ENCODE measurements at places on chromosomes 3 and 15.
A peak's percentile ranks its signal among the peaks of the same experiment; 100 is the strongest.

GRCh38 chr15:99279827-99280226 is 28.5 kb downstream of the LRRC28 start:
- no peak for DNase-seq

DNA sequence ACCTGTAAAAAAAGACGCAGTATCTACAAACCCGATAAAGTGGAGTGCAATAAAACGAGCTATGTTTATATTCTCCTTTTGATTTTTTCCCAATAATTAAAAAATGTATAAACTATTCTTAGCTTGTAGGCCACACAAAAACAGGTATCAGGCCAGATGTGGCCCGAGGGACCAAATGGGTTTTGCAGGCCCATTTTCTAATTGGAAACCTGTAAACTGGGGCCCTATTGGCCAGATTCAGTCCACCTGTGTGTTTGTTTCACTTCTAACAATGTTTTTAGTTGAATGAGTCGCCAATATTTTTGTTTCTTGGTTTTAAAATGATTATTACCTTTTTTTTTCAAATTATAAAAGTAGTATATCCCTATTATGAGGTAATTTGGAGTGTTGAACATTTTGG is 29.7 kb downstream of the ZBTB38 start:
- no peak for DNase-seq

DNA sequence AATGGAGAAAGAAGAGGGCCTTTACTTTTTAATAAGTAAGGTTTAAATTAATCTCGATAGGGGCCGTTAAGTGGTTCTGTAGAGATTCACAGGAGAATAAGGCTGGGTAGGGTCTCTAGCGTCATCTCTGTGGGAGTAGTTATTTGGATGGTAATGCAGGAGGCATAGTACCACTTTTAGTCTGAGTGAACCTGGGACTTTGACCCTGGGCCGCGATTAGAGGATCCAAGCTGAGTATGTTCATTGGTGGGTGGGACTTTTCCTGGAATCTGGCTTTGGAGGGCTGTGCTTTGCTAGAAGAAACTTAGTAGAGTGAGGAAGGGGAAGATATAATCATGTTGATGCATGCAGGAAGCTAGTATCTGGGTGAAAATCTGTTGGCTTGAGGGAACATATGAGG is 4.0 kb downstream of the LPP start:
- DNase-seq, result no peak

DNA sequence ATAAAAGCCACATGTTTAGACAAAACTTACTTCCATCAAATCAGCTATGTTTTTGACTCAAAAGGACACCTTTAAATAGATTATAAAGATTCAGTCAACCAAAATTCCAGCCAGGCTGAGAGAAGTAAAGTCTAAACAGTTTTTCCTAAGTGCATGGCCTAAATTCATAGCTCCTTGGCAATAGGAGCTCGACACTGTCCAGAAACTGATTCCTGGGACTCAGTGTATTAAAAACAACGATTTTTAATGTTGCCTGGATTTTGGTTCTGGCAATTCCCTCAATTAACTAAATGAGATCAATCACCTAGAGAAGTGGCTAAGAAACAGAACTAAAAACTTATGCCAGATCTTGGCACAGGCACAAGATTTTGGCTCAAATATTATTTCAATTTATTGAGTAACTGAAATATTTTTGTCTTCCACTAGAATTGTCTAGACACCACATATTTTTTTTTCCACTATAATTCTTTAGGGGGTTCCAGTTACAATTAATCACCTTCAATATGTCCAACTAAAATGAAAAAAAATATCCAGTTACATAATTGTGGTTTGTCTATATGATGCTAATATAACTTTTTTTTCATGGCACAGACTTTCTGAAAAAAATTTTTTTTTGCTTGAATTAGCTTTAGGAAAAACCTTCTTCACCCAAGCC is 135.9 kb downstream of the TFDP2 start:
- DNase-seq, result no peak

GRCh38 chr3:187640569-187641059 is 29.6 kb downstream of the SST start:
- DNase-seq, result no peak

DNA sequence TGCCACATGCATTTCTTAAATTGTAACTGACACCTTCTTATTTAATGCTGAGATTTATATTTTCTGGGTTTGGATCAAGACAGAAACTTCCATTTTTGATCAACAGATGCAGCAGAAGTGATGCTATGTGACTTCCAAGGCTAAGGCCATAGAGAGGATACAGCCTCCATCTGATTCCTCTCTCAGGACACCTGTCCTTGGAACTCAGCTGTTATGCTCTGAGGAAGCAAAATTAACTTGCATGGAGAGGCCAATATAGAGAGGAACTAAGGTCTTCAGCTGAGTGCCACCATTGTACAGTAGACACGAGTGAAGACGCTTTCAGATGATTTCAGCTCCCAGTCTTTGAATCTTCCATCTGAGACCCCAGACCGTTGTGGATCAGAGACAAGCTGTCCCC is 296.9 kb upstream of the TBL1XR1 start:
- DNase-seq, result no peak

DNA sequence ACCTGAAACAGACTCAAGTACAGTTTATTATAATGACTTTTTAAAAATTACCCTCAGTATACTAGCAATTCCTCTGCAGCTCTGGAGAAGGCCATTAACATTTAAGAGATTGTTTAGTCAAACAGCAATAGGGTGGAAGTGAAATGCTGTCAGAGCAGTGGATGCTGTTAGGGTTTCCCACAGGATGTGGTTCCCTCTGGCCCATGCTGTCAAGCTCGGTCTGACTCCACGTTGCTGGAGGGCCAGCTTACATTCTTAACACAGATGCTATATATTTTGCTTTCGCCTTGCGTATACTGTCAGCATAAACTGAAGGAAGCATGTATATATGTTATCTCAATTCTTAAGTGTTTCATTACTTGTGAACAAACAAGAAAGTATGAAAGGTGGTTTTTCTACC is 231.1 kb upstream of the COL8A1 start:
- no peak for DNase-seq

DNA sequence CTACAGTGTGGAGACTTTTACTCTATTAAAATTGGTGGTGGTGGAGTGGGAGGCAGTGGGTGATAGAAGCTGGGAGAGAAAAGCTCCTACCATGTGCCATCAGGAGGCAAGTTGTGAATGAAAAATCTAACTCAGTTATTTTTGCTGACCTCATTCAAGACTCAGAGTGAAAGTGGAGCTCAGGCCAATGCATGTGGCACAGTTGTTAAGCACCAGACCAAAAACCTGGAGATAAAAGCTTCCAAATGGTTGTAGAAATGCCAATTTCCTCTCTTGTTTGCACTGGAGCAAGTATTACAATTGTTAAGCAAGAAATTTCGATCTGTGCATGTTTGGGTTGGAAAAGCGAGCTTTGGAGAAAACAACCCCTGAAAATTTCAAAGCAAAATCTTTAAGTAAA is 81.5 kb upstream of the PRICKLE2 start:
- DNase-seq, result no peak

GRCh38 chr15:60945196-60945595 is 283.9 kb downstream of the RORA start:
- DNase-seq, result no peak

GRCh38 chr3:151301787-151302186 is 14.8 kb downstream of the GPR87 start:
- no peak for DNase-seq

- no peak for DNase-seq
Observed at GRCh38 chr15:20356911-20357480, 184.6 kb downstream of the GOLGA6L6 start.

GRCh38 chr3:14703128-14703750 is 28.3 kb downstream of the C3orf20 start:
- no peak for DNase-seq

GRCh38 chr3:48306860-48307530 is 26.5 kb downstream of the SPINK8 start:
- no peak for DNase-seq

DNA sequence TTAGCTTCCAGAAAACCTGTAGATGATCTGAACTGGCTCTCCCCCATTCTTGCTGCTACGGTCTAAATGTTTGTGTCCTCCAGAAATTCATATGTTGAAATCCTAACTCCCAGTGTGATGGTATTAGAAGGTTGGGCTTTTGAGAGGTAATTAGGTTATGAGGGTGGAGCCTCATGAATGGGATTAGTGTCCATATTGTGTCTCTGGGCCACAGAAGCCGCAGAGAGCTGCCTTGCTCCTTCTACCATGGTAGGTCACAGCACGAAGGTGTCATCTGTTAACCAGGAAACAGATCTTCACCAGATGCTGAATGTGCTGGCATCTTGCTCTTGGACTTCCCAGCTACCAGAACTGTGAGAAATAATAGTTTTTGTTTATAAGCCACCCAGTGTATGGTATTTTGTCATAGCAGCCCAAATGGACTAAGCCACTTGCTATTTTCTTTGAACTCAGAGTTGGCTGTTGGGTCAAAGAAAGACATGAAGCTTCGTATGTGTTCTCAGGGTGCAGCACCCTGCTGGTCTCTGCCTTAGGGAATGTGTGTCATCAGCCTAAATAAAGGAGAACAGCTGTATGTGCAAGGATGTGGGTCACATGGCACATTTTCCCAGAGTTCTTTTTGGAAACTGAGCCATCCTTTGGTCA is 317.5 kb upstream of the SLCO3A1 start:
- DNase-seq, result no peak

- DNase-seq, result peak; percentile 51
Observed at GRCh38 chr15:59687836-59688235, 1.3 kb downstream of the BNIP2 start.

- DNase-seq, result no peak
Observed at GRCh38 chr3:176916777-176917176, 280.5 kb downstream of the TBL1XR1 start.

- DNase-seq, result no peak
Observed at GRCh38 chr3:161631536-161631935, 134.9 kb downstream of the OTOL1 start.

DNA sequence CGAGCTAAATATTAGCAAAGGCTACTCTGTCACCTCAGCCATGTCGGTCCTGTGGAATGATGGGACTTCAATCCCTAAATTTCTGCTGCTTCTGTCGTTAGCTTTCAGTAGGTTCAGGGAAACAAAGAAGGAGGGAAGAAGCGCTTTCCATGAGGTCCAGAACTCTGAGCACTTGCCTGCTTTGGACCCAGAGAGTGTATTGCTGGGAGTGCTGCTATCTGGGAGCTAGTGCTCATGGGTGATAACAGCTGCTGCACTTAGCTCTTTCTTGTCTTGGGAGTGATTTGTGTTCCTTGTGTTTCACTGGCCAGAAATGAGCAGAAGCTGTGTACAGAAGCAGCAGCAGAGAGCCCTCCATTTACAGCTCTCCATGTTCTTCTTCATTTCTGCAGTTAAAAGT is 369.8 kb downstream of the DIPK2A start:
- DNase-seq, result no peak
